ENCODE measurements at places on chromosomes 16 and 17.
A peak's percentile ranks its signal among the peaks of the same experiment; 100 is the strongest.

- no peak for DNase-seq
These were observed 23.0 kb upstream of the RNF135 start for GRCh38 chr17:30947796-30948195.

DNA sequence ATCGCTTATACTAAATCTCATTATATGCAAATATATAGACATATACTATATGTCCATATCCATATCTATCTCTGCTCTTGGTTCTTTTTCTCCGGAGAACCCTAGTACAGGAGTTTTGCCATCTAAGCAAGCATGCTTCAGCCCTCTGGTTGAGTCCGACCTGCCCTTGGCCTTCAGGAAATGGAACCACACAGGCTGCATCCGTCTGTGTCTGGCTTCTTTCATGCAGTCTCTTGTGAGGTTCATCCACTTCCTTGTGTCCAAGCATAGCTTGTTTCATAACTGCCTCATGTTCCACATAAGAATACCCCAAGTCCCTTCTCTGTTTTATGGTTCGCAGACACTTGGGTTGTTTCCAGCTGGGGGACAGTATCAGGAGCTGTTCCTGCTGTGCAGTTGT, 16.8 kb downstream of the SNX20 start:
- DNase-seq = no peak

GRCh38 chr17:66570447-66571195, 264.3 kb upstream of the CACNG5 start:
- no peak for DNase-seq

DNA sequence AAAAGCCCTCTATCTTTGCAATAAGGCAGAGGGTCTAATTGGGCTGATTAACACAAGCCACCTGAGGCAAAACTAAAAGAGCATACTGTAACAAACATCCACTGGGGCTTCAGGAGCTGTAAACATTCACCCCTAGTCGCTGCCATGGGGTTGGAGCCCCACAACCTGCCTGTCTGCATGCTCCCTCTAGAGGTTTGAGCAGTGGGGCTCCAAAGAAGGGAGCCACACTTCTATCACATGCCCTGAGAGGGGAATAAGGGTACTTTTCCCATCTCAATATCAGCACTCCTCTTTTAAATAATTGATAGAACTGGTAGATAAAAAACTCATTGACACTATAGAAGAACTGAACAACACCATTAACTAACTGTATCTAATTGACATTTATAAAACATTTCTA, 130.1 kb upstream of the COX10 start:
- no peak for DNase-seq

DNA sequence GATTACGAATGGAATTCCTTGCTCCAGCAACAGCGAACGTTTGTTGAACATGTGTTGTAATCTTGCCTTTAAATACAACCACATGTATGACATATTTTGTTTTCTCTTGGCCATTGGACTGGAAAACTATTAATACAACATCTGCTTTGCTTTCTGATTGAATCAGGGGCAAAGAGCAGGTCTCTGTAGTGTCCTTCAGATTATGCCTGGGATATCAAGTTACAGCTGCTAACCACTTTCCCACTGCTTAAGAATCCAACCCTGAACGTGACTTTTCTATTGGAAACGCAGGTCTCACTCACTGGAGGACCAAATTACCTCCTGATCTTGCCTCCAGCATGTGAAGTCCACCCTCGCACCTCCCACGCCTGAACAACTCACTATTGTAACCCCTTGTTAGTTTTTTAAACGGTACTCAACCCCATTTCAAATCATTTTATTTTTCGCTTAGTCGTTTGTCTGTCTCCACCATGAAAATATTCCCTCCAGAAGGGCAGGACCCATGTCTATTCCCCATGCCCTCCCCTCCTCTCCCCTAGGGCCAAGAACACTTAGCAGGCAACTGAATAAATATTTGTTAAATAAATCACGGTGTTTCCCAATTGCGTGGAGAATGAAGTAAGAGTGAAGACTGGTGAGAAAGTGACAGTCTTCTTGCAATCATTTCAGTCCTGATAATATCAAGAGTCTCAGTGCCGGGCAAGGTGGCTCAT, 57.4 kb upstream of the MRTFB start:
- DNase-seq = peak; percentile 17

DNA sequence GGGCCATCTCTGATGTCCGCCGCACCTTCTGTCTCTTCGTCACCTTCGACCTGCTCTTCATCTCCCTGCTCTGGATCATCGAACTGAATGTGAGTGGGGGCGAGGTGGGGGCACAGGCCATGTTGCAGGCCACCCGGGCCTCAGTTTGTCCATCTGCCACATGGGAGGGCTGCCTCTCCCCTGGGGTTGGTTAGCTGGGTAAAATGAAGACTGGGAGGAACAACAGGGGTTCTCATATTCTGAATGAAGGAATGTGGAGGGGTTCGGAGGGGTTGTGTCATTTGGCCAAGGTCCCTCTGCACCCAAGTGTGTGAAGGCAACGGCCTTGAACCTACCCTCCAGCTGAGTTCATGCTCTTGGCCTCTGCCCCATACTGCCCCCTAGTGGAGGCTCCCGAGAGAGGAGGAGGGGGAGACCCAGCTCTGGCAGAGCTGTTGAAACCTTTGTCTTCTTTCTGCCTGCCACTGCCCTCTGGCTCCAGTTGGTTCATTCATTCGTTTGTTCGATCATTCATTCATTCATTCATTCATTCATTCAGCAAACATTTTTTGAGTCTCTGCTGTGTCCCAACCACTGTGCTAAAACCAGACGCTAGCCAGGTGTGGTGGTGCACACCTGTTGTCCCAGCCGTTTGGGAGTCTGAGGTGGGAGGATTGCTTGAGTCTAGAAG, 11.4 kb upstream of the TCAP start:
- peak; percentile 35 for DNase-seq

- peak; percentile 46 for DNase-seq
These were observed 187.3 kb downstream of the CDH13 start for GRCh38 chr16:82814059-82814458.

Measured in endothelial cell of umbilical vein (primary cell).